ENCODE measurements at places on chromosomes 7 and 10.

GRCh38 chr7:36984710-36985312, 260.5 kb upstream of the AOAH start:
- no peak for DNase-seq

DNA sequence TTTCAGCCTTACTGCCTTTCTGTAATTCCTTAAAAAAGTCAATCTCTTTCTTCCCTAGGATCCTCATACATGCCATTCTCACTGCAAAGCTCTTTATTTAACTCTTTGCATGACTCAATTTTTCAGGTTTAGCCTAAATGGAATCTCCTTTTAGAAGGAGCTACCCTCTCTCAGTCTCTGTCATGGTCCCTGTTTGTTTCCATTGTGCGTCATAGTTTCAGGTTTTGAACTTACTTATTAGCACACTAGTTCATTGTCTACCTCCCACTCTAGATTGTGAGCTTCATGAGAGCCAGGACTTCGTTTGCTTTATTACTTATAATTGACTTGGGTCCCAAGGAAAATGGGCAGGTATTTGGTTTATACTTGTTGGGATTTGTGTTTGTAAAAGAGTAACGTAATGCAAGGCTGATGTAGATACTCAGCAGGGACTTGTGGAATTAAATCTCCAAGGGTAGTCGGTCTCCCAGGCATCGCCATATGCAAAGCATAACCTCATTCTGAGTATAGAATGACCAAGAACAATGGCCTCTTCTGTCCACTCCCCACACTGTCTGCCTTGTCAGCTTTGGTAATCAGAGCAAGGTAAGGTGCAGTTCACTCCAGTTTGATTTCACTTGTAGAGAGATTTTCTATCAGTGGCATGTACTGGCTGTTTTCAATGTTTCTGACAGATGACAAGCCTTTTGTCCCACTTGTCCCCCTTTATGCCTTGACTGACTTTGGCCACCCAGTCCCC, 252.0 kb downstream of the SORCS3 start:
- no peak for DNase-seq

DNA sequence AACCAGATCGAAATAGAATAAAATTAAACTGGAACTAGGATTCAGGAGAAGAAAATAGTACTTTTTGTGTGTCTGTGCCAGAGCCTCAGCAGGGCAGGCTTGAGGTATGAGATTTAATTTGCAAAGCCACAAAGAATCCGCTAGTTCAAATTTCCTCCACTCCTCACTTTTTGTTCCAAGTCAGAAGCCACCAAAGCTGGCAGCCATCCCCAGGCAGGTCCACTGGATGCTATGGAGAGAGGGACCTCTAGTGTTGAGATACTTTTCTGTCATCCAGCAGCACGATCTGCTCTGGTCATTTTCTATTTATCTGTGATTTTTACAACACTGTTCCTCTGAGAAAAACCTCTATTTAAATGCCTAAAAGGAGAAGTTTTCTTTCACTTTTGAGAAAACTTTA, 147.9 kb upstream of the FRMD4A start:
- no peak for DNase-seq

- DNase-seq: no peak
Measured at GRCh38 chr7:55871932-55872485, 9.5 kb upstream of the SEPTIN14 start.

GRCh38 chr10:16809074-16809718, 8.0 kb downstream of the RSU1 start:
- no peak for DNase-seq

- DNase-seq: no peak
Measured at GRCh38 chr7:157722137-157723060, 385.6 kb downstream of the DNAJB6 start.

- no peak for DNase-seq
Measured at GRCh38 chr10:102505462-102506115, 1.8 kb downstream of the SUFU start.

DNA sequence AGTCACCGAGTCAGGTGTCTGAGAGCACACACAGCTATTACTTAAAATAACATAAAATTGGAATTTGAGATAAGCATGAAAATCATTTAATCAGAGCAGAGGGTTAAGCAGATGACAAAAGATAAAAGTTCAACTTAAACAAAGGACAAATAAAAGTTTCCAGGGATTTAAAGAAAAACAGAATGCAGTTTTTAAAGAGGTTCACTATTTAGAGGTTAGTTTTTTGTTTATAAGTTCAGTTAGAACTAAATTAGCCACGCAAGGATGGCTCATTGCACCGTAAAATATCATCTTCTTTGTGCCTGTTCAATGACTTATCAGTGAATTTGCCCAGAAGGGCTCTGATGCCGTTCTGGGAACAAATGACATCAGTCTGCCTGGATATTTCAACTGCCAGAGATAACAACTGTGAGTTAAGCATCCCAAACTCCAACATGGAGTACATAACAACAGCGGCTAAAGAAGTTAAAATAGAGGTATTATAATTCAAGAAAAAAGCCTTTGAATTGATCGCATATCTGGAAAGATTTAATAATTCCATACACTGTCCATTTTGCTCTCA, 107.8 kb downstream of the ANK3 start:
- no peak for DNase-seq
